ENCODE measurements at places on chromosomes 11 and 22.

DNA sequence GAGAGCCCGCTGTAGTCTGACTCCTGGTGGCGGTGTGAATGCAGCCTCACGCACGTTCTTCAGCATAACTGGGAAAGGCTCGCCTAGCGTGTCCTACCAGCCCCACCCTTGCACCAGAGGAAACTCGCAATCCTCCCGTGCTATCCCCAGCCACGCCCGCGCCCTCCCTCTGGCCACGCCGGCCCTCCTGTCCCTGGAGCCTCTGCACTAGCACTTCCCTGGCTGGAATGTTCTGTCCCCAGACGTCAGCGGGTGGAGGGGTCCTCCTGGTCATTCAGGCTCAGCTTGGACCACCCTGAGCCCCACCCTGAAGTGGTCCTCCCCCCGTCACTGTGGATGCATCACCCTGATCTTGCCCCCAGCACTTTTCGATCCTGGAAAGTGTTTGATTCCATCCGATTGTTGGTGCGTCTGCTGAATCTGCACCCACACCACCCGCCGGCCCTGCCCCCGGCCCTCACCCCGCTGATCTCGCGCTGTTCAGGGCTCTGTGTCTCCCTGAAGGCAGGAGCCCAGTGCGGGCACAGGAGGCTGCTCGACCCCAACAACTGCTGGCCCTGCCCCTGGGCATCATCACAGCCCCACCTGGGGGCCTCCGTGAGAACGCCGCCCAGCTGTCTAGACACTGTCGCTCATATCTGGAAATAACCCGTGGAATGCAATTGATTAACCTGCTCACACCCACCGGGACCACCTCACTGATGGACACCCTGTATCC, 437.0 kb downstream of the TBC1D22A start:
- no peak for DNase-seq

DNA sequence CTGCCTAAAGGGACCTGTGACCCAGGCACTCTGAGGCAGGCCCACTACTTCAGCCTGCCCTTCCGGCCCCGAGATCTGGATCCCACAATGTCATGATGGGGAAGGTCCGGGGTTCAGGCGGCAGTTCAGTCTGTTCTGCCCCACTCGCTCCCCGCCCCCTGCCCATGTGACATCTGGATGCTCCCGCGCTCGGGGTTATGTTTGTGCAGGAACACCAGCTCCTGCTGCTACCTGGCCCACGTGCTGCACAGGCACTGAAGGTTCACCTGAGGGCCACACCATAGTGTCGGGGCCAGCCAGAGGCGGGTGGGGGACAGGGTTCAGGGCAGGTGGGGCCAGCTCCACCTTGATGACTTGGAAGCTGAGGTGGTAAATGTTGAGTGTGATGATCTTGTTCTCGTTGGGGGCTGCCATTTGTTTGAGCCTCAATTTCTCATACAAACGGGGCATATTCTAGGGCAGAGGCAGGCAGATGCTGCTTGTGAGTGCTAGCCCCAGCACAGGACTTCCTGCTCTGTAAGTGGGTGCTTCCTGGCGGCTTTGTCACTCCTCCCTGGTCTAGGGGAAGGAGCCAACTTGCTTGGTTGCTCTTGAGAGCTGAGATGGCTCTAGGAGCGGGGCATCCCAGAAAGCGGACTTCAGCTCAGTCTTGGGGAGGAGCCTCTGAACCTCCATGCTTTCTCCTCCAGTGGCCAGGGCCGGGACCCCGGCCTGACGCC, 4.4 kb upstream of the SIPA1 start:
- DNase-seq = no peak

- DNase-seq = no peak
Measured at GRCh38 chr11:18748766-18749365, 22.9 kb upstream of the IGSF22 start.

DNA sequence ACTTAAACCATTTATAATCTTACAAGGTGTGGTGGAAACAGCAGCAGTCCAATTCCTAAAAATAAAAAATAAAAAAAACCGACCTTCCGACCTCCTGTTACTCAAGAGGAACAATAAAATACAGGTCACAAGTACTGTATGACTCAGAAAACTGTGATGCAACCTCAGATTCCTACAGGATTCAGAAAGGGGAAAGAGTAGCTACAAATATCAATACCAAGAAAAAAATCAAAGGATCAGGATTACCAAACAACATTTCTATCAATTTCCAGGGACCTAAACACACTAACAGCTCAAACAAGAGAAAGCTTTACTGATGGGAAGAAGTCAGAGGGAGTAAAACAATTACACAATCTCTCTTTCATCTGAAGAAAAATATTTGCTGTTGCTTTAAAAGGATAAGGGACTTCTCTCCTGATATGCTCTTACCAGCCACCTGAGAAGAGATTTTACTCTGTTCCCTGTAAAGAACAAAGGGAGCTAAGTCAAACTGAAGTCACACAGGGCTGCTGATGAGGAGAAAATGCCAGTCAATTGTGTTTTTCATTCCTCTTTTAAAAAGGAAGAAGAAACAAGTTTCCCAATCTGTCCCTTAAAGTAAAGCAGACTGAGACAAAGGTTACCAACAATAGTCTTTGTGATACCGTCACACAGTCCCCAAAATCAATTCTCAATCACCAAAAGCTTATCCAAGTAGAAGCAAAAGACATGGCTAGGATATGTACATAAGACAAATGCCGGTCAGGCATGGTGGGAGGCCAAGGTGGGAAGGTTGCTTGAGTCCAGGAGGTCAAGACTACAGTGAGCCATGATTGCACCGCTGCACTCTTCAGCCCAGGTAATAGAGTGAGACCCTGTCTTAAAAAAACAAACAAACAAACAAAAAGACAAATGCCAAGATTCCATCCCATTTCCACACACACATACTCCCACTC, 39.3 kb downstream of the AMBRA1 start:
- DNase-seq = no peak

GRCh38 chr11:45546366-45546765, 119.1 kb downstream of the CHST1 start:
- no peak for DNase-seq

- no peak for DNase-seq
Measured at GRCh38 chr11:123392431-123392830, 37.6 kb upstream of the GRAMD1B start.

DNA sequence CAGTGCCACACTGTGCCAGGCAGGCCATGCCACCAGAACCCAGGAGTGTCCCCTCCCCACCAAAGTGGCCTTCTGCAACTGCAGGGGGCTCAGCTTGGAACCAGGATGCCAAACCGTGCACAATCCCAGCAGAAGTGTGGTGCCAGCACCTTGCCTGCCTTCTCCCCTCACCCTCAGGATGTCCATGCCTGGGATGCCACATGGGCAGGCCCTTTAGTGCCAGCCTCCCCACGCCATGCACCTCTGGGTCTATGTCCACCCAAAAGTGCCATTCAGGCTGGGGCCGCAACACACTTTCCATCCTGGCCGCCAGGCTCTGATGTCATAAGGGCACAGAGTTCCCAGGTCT, 8.7 kb upstream of the TBC1D22A start:
- DNase-seq = no peak

- DNase-seq = no peak
Measured at GRCh38 chr22:39514373-39514973, 5.9 kb upstream of the ATF4 start.

DNA sequence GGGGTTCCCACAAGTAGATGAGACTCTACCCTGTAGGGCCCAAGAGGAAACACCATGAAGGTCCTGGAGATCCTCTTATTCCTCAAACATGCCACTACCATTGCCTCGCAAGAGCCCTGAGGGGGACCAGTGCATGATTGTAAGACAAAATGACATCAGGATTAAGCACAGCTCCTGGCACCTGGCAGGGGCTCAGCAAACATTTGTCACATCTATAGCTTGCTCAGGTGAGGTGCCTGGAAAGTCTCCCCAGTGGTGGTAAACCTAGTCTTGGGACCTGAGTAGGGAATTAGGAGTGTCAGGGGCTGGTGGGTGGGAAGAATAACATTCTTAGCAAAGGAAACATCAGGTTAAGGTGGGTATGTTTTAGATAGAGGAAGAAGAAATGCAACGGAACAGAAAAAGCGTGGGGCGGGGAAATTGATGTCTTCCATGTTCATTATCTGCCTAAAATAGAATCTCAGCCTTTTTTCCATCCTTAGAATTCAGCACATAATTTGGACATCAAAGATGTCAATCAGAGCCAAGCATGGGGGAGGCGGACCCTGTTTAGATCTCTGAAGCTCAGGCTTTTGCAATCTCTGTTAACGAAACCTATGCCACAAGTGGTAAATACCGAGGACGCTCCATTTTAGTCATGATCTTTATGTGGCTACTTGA, 924 bp downstream of the YPEL1 start:
- DNase-seq = no peak

- DNase-seq = no peak
Measured at GRCh38 chr11:106077609-106078455, at the start of gene AASDHPPT. Gene AASDHPPT (plus strand): TSS chr11:106077662. CDS start chr11:106077711, 49 bp downstream.

DNA sequence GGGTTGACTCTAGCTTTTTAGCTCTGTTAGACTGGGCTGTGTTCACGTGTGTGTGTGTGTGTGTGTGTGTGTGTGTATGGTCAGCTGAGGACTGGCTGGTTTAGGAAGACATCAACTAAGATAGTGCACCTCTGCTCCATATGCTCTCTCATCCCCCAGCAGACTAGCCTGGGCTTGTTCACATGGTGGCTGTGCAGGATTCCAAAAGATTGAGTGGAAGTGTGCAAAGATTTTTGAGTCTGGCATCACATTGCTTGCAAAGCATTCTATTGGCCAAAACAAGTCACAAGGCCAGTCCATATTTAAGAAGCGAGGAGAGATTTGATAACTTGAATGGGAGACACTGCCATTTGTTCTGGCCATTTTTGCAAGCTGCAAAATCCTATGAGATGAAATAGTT, 79.7 kb upstream of the C11orf87 start:
- no peak for DNase-seq

DNA sequence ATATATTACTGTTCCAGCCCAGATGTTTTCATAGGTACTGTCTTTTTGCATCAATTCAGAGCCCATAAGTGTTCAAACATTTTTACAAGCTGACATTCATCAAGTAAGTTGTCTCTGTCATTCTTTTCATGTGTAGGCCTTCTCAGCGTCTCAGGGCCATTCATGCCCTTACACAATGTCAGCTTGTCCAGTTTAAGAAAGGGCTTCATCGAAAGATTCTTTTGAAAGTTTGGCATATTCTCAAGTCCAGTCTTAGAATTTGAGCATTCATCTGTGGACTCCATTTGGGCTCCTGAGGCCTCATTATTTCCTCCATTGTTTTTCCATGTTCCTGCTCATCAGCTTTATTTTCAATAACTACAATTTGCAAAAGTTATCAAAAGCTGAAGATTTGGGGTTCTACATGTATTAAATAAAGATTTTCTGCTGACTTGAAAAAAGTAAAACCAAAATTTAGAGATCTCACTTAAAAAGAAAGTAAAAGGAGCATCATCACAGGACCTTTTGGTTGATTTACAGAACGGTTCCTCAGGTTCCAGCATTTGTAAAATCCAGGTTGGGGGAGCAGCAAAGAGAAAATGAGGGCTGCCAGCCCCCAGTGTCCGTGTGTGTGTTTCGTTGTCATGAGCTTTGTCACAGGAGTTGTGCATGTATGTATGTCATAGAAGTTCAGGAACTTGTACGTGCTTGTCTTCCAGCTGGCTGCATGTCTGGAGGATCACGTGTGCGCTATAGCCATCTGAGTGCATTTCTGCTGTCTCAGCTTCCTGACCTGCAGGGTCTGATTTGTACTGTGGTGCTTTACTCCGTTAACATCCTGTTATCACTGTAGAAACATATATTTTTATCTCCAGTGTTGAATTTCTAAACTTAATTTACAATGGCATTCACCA, 15.6 kb downstream of the MOV10L1 start:
- DNase-seq = no peak

GRCh38 chr11:69382131-69383128, 88.5 kb downstream of the MYEOV start:
- no peak for DNase-seq

DNA sequence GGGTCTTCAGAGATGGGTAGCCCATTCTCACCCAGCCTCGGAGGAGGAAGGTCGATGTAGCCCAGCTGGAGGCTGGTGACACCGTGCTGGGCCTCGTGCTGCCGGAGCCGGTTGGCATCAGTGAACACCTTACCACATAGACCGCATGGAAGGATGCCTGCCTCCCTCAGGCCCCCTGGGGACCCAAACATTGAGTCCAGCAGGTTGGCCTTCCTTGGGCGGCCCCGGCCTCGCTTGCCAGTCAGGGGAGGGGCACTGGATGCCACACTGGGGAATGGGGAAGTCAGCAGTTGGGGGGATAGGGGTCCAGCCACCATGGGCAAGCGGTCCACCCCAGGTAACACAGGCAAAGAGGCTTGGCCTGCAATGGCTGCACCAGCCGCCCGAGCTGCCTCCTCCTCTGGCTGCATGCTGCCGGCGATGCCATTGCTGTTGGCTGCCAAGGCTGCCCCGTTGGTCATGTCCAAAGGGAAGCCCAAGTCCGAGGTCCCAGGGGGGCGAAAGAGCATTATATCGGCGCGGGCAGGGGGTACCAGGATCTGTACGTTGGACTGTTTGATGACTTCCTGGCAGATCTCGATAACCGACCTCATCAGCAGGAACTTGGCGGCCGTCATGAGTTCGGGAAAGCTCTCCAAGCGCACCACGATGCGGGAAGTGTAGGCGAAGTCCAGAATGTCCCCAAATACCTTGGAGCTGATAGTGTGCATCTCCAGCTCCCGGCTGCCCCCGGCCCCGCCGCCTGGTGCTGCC, 1.4 kb downstream of the PATZ1 start:
- no peak for DNase-seq

DNA sequence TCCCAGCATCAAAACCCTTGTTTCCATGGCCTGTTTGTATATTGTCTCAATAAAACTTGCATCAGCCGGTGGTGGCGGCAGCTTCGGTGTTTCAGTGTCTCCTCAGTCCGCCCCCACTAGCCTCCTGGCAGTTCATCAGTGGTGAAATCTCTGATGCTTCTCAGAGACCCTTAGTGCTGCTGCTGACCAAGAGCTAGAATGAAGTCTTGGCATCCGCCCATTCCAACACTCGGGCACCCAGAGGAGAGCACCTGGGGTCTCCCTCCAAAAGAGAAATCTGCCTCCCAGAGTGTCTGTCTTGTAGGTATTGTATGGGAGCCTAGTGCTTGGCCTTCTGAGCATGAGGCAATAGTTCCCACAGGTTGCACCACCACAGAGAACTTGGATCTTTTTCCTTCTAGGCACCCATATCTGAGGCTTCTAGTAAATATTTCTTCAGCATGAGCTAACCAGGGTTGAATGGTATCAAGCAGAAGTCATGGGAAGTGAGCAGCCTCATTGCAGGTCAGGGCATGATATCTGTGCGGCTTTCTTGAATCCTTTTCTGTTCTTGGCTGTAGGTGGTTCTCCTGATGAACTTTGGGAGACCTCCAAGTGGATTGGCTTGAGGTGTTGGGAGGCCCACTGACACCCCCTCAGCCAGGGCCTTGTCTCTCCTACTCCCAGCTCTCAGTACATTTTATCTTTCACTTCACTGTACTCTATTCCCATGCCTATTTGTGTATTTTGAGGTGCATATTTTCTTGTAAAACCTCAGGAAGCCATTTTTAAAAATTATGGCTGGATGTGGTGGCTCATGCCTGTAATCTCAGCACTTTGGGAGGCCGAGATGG, 13.2 kb upstream of the AIFM3 start:
- no peak for DNase-seq

All from stimulated activated CD4-positive, alpha-beta T cell treated with anti-CD3 and anti-CD28 coated beads, TNF-alpha, amount 100 ng/mL, for 4 hours (primary cell).